Islet precursor cell (in vitro differentiated cells): ENCODE measurements at places on chromosomes 11 and 22.

GRCh38 chr22:21948390-21948789 lies 4.3 kb downstream of the PPM1F start:
- DNase-seq, result no peak

- peak; percentile 76 for DNase-seq
These were observed 68.4 kb downstream of the IGLL5 start for GRCh38 chr22:22955866-22956535.

DNA sequence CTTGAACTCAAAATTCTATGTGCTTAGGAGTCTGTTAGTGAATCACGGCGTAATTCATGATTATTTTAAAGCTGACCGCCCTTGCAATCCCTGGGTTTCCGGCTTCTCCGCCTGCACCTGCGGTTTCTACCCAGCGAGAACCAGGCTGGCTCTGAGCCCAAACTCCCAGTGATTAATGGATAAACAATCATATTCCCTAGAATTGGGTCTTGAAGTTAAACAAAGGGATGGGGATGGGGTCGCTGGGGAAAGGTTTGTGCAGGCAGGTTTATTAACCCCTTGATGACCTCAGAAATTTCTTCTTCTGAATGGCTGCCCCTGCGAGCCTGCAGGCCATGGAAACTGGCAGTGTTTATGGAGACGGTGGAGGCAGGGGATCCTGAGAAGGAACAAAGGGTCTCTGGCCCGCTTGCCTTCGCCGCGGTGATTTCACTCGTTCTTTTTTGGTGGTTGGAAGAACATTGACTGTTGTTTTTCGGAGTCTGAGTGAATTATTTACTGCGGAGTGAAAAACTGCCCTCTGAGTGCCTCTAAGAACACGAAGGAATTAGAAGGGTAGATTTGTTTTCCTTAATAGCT lies 1000.3 kb downstream of the BRD1 start:
- no peak for DNase-seq

DNA sequence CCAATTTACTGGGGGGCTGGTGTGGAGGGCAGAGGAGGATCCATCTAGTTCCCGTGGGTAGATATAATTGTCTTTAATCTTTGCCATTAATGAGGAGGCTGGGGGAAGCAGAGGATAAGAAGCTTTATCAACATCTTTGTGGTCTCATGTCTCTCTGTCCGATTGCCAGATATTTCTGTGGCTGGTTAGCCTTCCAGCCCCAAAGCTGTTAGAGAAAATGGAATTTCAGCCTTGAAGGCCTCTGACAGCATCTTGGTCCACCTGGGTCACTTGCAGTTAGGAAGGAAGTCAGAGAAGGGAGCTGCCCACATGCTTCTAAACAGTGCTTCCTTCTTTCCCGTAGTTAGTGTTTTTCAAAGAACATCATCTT lies 56.9 kb downstream of the ABTB2 start:
- no peak for DNase-seq

- DNase-seq, result no peak
These were observed 217.0 kb upstream of the PGR start for GRCh38 chr11:101346591-101346990.

DNA sequence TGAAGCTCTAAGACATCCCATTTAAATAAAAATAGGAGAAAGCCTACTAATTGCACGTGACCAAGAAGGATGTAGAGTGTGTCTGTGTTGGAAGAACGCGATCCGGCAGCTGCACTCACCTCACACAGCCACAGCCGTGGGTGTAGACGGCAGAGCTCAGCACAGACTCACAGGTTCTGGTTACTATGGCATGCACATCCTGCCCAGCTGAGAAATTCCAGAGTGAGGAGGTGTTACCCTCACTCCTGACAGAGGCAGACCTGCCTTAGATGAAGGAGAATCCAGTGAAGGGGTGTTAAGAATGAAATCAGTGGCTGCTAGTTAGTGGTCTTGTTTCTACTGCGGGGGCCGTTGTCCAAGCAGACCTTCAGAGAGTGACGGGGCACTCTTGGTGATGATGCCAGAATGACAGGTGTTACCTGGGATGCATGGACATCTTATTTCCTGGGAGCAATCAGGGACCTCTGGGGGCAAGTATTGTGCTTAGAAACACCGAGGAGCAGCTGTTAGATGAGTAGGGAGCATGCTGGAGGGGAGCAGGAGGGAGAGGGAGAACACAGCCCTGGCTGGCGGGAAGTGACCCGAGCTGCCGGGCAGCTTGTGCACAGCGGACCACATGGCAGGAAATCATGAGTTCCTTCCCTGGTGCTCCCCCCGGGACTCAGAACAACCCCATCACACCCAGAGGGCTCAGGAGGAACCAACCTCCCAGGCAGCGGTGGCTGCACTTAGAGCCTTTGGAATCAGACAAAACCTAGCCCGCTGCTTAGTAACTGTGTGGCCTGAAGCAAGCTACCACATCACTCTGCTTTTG lies 12.3 kb downstream of the KCNJ5 start:
- DNase-seq, result peak; percentile 86

- DNase-seq, result no peak
These were observed 55.5 kb downstream of the CSNK2A3 start for GRCh38 chr11:11297578-11297977.

GRCh38 chr11:131993246-131993645 lies 622.8 kb downstream of the NTM start:
- no peak for DNase-seq

GRCh38 chr11:11245453-11245852 lies 107.6 kb downstream of the CSNK2A3 start:
- no peak for DNase-seq
